ENCODE measurements at places on chromosomes 6 and 20.
A peak's percentile ranks its signal among the peaks of the same experiment; 100 is the strongest.

DNA sequence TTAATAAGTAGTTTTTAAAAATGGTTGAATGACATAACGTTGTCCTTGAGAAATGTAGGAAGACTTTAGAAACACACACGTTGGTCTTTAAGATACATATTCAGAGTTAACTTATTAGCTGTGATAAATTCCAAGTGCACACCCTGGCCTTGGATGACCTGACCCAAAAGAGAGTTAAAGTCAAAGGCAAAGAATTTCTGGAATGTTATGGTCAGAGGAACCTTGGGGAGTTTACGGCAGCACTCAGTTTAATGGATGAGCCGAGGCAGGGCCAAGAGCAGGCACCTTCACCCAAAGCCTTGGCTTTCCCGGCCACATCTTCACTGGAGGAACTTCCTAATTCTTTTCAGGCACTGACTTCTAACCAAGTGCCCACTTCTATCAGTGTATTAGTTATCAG lies 200.5 kb downstream of the SMOC2 start:
- no peak for DNase-seq

DNA sequence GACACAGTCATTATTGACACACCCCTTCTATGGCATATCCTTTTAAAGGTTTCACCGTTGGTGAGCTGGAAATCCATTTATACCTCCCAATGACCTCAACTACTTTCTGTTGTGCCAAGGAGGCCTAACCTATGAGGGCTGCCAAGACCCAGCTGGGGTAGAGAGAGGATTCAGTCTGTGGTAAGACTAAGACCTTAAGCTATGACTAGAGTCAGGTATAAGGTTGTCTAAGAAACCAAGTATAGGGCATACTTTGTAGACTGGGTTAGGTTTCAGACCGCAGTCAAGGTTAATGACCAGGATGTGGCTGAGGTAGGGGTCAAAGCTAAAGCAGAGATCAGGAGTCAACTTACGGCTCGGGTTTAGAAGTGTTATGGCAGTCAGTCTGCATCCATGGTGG lies 641.2 kb upstream of the CHD6 start:
- no peak for DNase-seq

DNA sequence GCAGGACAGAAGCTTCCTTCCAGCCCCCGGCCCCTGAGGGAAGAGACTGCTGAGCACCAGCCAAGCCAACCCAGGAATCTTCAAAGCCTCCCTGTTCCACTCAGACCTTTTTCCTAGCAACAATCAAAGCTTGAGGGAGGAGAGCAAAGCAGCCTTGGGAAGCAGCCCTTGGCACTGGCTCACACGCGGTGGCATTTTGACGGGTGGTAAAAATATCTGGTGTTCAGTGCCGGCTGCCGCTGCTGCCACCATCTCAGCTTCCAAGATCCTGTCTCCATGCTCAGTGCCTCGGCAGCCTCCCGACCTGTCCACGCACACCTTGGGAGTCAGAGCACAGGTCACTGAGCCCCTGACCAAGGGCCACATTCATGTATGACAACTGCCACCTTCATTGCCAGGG lies 170.1 kb downstream of the LRFN2 start:
- no peak for DNase-seq

DNA sequence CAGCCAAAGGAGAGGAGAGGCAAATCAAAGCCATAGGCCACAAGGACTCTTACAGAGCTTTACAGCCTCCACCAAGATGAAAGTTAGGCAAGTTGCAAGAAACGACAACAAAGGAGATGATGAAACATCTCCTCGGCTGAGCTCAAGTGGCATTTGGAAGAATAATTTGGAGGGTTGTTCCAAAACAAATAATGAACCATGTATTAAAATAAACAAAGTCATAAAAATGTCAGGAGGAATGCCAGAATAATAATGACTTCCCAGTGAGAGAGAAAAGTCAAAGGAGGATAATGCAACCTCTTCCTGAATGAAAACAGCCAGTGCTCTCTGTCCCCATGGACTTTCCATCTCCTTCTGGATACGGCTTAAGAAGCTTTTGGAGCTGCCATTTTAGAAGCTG lies 371.4 kb upstream of the ID4 start:
- DNase-seq = peak; percentile 34

GRCh38 chr6:122903266-122903915 lies 92.6 kb upstream of the CLVS2 start:
- DNase-seq = no peak

DNA sequence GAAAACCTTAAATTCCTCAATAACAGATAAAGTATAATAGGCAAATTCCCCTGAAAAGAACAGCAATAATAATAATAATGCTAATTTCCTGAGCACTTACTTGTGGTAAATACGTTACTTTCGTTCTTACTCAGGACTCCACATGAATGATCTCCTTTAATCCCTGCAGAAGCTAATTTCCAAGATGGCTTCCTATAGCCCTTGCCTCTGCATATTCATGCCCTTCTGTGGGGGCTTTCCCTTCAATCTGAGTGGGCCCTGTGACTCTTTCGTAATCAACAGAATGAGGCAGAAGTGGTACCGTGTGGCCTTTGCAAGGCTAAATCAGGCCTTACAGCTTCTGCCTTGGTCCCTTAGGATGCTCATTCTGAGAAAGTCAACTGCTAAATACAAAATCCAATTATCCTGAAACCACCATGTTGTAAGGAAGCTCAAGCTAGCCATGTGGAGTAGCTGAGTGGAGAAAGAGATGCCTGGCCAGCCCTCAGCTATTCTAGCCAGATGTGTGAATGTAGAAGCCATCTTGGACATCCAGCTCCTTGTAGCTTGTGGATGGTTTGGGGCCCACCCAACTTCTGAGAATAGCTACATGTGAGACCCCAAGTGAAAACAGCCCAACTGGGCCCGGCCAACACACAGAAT lies 50.5 kb downstream of the MCUR1 start:
- no peak for DNase-seq

DNA sequence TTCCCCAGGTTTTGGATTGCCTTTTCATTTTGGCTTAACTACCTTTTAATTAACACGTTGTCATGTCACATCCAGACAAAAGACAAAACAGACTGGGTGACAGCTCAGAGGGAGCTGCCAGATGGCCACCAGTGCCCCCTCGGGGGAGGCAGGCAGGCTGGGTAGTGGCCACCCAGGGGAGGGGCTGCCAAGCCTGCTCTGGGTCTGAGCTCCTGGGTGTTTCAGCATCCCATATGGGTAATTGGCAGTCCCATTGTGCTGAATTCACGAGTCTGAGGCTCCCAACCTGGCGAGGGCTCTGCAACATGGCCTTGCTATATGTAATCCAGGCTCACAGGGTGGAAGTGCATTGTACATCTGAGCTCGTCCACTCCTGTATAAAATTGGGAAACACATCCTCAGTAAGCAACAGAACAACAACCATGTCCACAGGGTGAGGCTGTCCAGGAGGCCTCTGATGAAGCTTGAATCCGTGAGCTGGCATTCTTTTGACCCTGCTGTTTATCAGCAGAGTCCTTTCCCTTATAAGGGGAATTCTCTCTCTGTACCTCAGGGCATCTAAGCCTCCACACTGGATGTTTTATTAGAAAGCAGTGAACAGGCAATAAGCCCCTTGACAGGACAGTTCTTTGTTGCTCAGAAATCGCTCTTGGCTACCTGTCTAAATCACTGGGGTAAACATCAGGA lies 111.7 kb upstream of the SLC22A23 start:
- no peak for DNase-seq
